ENCODE measurements at places on chromosomes 6 and 20.

GRCh38 chr6:26156850-26157250, 69.6 kb downstream of the HFE start:
- no peak for DNase-seq

DNA sequence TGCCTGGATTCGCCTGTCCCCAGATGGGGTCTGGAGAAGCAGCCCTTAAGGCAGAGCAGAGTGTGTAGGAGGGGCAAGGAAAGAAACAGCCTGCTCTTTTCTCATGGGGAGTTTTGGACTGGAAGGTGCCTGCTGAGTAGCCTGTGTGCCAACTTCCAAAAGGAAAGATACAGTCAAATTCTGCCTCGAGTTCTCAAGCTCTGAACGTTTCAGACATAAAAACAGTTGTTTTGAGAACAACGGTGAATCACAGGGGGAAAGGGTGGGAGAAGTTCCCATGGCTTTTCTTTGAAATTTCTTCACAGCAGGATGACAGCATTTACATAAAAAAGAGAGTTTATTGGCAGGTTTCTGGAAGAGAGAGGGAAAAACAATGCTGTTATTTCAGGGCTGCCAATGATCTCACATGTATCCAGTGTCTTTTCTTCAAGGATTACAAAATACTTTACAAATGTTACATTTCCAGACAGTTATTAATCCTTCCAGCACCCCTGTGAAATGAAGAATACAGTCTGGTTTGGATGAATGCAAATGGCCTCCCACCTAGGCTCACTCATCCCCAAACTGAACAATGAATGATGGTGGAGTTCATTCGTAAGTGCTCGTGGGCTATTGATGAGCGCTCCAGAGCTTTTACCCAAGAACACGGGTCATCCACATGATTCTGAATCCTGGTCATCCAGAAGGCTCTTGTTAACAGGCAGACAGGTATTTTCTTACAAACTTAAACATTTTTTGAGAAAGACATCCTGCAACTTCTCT, 33.8 kb upstream of the ECI2 start:
- no peak for DNase-seq

GRCh38 chr6:14757418-14757817, 488.5 kb upstream of the JARID2 start:
- DNase-seq = no peak

DNA sequence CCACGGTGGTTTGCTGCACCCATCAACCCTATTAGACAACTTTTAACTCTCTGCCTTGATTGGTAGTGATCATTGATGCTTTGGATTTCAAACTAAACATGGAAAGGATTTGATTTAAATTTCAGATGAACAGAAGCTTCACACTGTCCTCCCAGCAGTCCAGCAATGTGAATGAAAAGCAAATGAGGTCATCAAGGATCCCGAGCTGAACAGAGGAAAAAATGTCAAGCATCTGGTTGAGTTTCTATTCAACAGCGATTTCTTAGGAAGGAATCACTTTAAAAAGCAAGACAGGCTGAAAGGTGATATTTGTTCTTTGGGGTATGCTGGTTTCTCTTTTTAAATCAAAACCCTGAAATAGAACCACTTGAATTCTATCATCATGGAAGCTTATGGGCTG, 10.6 kb upstream of the SAMD3 start:
- no peak for DNase-seq

DNA sequence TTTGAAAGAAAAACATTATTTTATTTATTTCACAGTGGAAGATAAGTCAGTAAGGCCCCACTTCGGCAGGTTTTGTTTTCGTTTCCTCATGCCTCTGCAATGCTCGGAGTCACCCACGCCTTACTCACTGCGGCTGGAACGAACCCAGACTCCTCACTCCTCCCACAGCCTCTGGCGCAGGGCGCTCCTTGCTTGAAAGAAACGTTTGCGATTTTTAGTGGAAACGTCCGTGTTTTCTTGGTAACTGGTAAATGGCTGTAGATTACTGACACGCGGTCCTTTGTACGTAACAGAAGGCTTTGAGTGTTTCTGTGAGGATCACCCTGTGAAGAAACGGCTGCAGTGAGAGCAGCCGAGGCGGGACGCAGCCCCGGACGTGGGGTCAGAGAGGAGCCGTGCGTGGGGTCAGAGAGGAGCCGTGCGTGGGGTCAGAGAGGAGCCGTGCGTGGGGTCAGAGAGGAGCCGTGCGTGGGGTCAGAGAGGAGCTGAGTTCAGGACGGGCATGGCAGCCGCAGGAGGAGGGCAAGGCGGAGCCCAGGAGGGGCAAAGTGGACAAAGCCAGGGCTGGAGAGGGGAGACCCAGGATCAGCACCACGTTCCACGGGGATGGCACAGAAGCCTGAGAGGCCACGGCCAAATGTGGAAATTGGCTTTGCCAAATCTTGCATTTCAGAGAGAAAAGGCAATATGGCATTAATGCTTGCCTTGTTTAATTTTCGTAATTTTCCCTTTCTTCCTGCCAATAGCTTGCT, 198.6 kb upstream of the THBS2 start:
- no peak for DNase-seq

GRCh38 chr6:67811239-67812037, 823.6 kb upstream of the ADGRB3 start:
- DNase-seq = no peak

GRCh38 chr6:50681213-50681824, 32.0 kb upstream of the TFAP2D start:
- DNase-seq = no peak

GRCh38 chr20:840503-840857, 7.0 kb downstream of the FAM110A start:
- no peak for DNase-seq

DNA sequence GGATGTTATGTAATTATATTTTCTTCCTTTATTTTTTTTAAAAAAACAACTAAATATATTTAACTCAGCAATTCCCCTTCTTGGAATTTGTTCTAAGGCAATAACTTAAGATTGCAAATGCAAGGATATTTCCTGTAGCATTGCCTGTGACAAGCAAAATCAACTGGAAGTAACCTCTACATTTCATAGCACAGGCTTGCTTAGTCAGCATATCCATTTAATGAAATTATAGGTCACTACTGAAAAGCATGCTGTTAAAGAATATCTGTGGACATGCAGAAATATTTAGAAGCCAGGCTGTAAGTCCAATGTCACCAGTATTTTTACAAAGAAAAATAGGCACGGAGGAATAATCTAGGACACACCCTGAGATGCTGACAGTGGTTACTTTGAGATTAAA, 8.7 kb upstream of the MEP1A start:
- no peak for DNase-seq

GRCh38 chr20:13852306-13852705, 67.5 kb downstream of the NDUFAF5 start:
- no peak for DNase-seq

DNA sequence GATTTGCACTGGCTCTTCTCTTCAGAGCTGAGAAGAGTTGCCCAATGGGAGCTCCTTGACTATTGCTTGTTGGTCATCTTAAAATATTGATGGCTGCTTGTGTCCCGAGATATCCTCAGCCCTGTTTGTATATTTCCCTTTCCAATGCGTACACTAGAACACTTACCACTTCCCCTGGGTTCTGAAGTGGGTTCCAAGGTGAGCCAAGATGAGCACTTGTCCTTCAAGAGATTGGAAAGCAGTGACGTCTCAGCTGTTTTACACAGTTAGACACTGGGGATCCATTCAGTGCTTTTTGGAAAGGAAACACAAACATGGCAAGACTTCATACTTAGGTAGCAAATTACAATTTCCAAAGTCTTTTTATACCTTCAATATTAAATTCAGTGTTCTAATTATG, 716.4 kb upstream of the CITED2 start:
- DNase-seq = no peak

DNA sequence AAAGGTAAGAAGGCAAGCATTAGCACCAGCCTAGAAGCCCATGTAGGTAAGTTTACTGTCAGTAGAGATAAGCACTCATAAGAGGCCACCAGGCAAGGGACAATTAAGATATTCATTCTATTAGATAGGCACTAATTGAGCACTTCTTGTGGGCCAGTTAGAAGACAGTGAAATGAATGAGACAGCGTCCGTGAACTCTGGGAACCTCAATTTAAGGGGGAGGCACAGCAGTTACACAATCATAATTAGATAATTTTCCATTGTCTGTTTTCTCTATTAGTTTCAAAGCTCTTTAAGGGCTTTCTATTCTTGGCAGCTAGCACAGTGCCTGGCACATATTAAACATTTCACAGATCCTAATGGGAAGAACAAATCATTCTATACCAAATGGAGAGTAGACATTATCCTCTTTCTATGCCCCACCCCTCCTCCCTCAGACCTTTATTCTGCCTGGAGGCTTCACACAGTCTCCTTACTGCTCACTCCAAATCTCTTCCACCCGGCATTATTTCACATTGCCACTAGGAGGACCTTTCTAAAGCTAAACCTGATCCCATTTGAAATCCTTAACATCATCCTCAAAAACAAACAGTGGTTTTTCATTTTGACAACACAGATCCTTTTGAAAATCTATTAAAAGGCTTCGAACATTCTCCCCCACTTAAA, 529.6 kb downstream of the ADGRB3 start:
- no peak for DNase-seq

GRCh38 chr20:62148908-62149314, 5.3 kb downstream of the SS18L1 start:
- no peak for DNase-seq

DNA sequence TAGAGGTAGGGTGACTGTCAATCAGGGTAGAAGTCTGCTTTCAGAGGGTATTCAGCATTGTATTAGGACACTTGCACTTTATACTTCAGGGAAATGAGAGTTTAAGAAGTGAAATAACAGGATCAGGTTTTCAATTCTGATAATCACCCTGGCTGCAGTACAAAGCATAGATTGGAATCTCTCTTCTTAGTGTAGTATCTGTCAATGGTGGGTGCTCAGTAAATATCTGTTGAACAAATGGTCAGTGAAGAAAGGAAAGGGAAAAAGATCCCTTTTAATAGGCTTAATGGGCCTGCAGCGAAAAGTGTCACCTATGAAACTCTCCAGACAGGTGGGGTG, 18.7 kb downstream of the TUBB2B start:
- DNase-seq = no peak

DNA sequence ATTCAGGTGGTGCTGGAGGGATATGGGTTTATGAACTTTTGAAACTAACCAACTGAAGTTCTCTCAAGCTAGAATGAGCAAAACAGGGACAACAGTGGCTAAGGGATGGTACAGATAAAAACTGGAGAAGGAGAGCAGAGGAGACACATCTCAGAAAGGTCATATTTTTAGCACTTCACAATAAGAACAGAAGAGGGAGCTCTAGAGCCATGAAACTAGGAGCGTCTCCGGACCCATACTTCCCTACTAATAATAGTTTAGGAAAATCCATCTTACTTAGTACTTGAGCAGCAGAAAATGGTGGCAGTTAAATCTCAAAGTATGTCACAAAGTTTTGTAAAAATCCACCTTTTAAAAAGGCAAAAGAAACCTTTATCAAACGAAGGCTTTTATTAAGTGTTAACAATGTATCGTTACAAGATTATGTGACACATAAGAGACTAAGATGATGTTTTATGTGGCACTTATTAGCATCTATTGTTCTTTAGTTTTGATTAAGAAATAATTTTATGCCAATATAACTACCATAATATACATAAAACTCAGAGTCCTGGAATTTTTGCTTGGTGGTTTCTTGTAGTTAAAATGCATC, 278.6 kb downstream of the TBC1D32 start:
- DNase-seq = no peak

DNA sequence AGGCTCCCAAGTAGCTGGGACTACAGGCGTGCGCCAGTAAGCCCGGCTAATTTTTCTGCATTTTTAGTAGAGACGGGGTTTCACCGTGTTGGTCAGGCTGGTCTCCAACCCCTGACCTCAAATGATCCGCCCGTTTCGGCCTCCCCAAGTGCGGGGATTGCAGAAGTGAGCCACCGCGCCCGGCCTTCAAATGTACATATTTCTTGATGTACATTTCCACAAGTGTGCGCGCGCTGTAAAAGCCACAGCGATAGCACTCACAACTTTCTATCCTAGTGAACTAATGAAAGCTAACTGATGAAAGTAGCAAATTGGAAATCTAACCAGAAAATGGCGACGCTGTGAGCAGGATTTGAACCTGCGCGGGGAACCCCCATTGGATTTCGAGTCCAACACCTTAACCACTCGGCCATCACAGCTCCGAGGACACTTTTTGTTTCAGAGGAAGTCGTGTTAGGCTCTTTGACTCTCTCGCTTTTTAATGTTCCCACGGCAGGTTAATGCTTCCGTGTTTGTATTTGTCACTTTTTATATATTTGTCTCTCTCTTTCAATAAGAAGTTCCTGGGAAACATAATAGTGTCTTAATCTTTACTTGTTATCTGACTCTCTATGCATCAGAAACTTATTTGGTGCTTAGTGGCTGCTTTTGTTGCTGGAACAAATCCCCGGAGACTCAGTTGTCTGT, 199.4 kb upstream of the ZNF184 start:
- no peak for DNase-seq

DNA sequence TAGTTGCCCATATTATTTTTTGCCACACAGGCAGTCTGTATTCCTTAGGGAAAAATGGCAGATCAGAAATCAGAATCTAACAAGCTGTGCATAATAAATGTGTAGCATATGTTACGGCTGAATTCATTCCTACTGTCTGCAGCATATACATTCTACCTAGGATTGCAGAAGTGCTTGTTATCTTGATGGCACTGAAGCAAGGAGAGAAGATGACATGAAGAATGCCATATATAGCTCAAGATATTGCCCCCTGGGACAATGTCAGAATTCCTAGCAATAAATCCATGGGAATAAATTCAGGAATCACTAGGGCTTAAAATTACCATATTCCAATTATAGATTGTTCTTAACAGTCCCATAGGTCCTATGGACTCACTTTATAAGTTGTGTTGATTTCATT, 293.0 kb upstream of the CNR1 start:
- no peak for DNase-seq

GRCh38 chr20:61279621-61280150, 27.6 kb downstream of the CDH4 start:
- DNase-seq = no peak

GRCh38 chr20:37209193-37209592, 29.8 kb upstream of the MROH8 start:
- DNase-seq = no peak

GRCh38 chr6:153767127-153767526, 271.9 kb upstream of the OPRM1 start:
- DNase-seq = no peak

DNA sequence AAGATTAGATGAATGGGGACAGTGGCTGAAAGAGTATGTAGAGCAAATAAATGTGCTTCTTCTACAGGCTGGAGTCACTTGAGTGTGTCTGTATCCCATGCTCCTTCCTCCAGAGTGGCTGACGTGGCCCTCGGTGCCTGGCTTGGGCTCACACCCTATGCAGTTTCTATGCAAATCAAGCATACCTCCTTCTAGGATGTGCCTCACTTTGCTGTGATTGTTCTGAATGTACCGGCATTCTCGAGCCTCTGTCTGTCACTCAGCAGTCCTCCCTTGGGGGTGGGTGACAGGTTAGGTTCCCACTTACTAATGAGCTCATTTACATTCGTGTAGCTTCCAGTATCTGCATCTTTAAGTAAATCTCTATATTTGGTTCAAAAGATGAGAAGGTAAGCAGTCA, 55.1 kb upstream of the HDDC2 start:
- DNase-seq = no peak

DNA sequence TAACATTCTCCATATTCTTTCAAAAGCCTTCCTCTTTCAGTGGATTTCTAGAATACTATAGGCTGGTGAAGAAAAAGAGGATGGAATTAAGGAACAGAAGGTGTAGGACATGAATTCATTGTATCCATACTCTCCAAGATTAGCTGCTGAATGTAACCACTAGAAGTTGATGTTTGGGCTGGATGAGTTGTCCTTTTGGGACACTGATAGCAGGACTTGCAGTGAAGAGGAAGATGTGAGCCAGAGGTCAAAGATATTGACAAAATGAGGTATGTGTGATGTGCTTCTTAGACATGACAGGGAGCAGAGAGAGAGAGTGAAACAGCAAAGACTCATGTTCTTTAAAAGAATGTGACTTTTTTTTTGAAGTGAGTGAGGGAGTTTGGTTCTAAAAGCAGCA, 134.3 kb upstream of the MAN1A1 start:
- no peak for DNase-seq
